ELF-1 (cell line): ENCODE measurements at places on chromosomes 3 and 15.

DNA sequence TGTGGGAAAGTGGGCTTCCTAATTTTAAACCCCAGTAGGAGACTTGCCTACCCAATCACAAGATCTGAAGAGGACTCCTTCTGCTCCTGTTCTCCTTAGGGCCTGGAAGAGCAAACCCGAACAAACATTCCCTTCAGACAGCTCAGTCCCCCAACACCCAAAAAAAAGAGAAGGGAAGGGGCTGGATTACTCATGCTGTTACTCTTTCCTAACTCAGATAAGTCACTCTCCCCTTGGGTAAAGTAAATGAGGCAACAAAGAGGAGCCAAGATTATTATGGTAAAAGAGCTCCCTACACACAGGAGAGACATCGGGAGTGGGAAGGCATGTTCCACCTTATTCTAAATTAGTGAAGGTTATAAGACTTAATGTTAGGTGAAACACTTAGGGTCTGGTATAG is 18.1 kb upstream of the LEKR1 start:
- no peak for DNase-seq

DNA sequence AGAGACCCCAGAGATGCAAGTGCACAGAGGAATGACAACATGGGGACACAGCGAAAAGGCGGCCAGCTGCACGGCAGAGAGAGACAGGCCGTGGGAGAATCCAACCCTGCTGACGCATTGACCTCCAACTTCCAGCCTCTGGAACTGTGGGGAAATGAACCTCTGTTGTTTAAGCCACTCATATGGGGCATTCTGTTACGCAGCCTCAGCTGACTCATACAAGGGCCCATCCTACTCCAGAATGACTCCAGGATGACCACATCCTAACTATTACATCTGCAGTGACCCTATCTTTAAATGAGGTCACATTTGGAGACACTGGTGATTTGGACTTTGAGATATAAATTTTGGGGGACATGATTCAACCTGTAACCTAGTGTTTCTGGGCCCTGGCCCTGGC is 44.0 kb downstream of the KLF15 start:
- no peak for DNase-seq

DNA sequence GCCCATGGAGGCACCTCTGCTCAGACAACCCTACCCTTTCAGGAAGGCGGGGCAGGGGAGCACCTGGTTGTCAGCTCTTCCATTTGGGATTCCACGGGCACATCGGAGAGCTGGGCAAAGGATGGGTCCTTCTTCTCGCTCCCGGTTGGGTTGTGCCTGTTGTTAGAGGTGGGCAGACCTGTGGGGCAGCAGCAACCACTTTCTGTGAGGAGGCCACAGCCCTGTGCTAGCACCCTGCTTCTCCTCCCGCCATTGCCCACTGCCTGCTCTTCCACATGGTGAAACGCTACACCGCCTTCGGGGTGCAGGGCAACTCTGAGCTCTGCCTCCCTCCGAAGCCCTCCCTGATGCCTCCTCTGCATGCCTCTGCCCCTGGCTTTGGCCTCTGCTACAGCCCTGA is 7.0 kb upstream of the HHATL start:
- no peak for DNase-seq

DNA sequence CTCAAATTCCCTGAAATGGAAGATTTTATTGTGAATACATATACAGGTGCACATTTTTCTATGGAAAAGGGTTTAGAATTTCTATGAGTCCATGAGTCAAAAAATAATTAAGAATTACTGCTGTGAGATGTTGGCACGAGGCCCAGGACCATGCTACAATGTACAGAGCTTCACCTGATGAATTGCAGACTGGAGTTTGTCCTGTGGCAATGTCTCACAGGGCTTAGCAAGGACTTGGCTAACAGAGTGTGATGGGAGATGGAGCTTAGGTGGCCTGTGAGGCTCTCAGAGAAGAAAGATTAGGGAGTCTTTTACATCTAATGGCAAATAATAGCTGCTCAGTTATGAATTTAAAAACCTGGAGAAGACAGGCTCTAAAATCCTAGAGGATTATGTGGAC is 219.5 kb upstream of the CBLB start:
- no peak for DNase-seq

DNA sequence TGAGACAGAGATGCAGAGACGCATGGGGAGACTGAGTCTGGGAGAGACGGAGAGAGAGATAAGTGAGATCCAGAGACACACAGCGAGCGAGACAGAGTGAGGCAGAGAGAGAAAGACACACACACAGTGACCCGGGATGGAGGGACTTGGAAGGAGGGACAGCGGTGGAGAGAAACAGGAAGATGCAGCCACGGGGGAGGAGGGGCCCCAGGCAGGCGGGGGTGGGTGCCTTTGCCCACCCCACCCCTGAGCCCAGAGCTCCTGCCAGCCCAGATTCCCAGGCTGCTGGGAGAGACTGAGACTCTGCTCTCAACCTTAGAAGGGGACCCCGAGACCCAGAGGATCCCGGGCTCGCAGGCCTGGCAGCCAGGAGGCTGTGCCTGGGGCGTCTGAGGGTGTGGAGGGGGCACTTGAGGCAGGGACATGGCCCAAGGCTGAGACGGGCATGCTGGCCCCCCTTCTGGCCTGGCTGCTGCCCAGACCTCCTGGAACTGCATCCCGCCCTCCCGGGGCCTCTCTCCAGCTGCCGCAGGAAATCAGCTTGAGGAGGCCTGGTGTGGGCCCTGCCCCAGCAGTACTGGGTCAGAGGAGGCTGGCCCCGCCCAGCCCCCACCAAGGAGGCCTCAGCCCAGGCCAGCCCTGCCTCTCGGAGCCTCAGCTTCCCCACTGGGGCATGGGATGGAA is 18.1 kb downstream of the H1-8 start:
- peak; percentile 48 for DNase-seq

- peak; percentile 37 for DNase-seq
Measured at GRCh38 chr3:127688416-127689265, 15.9 kb downstream of the ABTB1 start.

- no peak for DNase-seq
Measured at GRCh38 chr3:13519006-13519791, 29.7 kb upstream of the FBLN2 start.

DNA sequence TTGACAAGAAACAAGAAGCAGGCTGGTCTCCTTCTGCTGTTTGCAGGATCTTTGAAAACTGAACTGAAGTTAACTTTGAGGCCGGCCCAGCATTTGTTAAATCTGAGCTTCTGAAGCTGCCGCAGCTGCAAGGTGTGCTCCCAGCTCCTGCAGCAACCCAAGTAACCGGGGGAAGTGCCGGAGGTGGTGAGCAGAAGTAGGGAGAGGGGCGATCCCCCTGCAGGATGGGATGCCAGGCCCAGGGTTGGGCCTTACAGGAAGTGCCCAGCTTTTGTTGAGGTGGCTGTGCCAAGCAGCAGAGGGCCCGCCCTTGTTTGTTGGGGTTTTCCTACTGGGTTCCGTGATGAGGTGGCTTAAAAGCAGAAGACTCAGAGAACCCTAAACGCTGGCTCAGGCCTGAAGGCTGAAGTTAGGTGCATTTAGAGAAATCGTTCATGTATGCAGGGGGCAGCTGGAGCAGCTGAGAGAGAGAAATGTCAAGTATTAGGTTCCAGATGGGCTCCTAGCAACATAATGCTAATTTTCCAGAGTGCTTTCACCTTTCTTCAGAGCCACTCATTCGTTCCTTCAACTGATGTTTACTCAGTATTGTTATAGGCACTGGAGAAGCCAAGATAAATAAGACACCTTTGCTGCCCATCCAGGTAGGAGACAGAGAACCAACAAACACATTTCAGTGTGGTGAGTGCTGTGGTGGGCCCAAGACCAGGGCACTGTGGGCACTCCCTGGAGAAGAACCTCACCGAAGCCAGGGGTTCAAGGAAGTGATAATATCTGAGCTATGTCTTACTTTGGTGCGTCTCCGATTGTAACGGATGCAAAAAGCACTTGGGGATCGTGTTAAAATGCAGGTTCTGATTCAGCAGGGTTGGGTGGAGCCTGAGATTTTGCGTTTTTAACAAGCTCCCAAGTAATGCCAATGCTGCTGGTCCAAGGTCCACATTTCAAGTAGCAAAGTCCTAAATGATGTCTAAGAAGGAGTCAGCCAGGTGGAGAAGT is 42.2 kb upstream of the PLCL2 start:
- DNase-seq, result no peak

GRCh38 chr3:86126552-86126951 is 864.4 kb downstream of the VGLL3 start:
- no peak for DNase-seq
